ENCODE measurements at places on chromosomes 6 and 20.

- DNase-seq, result no peak
Observed at GRCh38 chr6:14383393-14384174, 266.0 kb downstream of the CD83 start.

DNA sequence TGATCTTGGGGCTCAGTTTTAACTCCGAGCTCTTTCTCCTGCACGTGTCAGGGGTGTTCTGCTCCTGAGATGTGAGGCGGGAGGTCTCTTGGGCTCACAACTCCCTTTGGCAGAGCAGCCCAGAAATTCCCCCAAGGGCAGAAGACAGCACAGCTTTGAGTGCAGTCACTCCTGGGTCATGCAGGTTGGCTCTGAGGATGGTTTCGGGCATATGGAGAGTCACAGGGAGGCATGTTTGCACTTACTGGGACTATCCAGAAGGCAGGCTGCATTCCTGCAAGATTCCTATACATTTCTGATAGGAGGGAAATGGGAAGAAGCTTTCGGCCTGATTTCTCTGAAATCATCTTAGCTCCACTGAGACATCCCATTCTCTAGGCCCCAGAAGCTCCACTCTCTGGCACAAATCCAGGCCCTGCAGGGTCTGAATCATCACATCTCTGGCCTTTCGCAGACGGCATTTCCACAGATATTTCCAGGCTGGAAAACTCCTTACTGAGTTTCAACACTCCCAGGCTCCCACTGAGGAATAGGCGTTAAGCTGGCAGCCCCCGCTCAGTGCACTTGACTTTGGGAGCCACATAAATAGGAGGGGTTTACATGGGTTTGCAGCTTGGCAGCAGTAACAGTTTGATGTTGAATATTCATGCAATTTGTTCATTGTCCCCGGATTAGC is 39.7 kb downstream of the AGPAT4 start:
- no peak for DNase-seq

DNA sequence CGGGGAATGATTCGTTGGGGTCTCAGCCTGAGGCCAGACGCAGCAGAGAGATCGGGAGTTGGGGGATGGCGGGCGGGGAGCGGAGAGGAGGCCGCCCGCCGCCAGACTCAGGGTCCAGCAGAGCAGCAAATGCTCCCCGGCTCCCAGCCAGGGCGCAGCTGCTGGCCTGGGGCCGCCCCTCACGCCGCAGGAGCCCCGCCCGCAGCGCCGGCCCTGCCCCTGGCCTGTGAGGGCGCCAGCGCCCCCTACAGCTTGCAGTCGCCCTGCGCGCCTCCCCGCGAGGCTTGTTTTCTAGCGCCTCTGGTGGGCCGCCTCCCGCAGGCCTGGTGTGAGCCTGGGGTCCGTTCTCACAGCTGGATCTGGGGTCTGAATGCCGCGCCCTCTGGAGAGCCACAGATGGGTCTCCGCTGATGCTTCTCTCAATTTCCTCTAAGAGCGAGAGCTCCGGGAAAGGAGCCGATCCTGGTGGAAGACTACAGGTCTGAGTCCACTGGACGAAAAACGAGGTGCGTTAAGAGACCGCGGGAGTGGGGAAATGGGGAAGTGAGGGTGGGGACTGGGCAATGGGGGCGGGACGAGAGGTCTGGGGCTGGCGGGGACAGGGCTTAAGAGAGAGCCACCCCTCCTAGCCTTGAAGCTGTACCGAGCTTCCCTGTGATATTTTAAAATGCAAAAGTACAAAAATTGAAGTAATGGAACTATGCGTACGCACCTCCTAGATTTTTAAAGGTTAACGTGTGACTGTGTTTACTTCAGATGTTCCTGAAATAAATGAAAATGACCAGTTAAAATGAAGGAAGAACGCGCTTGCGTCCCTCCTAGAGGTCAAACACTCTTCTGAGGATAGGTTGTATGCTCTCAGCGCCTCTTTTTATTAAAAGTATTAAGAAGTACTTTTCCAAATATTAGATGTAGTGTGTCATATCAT is 30.1 kb downstream of the TRIM38 start:
- peak; percentile 96 for DNase-seq

- DNase-seq, result no peak
Observed at GRCh38 chr20:8524101-8525016, 392.3 kb downstream of the PLCB1 start.

DNA sequence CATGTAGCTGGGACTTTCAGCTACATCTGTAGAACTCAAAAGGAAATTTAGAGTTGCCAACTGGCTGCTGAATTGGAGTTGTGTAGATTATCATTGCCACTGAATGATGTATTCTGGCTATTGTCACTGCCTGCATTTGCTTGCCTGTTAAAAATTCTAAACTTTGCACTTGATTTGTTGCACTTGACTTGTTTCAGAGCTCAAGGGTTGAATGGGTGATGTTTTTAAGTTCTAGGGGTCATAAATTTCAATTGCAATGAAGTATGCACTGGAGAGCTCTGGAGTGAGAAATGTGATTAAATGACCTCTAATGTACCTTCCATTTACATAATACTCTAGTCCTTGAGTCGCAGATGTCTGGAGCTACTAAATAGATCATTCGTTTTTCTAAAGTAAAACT is 102.4 kb downstream of the TNFRSF21 start:
- DNase-seq, result no peak
